ENCODE measurements at places on chromosomes 12 and 14.

- no peak for DNase-seq
Observed at GRCh38 chr12:108033090-108033489, 96.0 kb upstream of the WSCD2 start.

DNA sequence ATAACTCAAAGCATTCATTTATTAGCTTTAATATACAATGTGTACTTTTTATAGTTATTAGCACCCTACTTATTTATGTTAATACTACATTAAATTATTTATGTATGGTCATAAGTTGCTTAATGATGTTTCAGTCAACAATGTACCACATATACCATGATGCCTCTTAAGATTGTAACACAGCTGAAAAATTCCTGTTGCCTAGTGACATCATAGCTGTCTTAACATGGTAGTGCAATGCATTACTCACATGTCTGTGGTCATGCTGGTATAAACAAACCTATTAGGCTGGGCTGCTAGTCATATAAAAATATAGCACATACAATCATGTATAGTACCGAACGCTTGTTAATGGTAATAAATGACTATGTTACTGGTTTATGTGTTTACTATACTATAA lies 120.4 kb downstream of the ANO6 start:
- DNase-seq = no peak

DNA sequence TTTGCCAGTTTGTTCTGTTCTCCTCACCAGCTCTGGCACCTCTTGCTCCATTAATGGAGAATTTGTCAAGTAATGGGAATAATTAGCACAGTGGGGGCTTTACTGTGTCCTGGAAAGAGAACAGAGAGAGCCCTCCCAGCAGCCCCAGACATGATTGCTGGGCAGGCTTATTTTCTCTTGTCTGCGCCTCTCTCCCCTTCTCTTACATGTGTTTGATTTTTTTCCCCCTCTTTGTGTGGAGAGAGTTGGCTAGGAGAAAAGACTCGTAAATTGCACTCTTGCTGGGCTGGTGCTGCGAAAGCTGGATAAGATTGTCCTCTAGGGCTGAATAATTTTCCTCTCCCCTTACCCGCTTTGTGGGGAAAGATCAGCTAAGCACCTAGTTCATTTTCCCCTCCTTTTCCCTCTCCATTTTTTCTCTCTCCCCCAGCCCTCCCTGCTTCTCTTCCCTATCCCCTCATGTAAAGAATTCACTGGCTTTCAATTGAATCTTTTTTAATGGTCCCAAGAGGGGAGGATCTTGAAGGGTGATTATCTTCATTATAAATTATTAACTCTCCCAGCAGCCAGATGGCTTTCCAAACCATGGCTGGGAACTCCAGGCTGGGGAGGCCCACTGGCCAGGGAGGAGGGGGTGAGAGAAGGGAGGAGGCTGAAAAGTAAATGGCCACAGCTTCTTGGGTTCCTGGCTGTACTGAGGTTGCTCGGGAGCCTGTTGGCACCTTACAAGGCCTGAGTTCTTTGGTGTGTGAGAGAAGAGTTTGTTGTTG lies 62.2 kb downstream of the NRXN3 start:
- no peak for DNase-seq

GRCh38 chr12:62400135-62400534 lies 66.5 kb upstream of the MON2 start:
- DNase-seq = no peak

- DNase-seq = no peak
Observed at GRCh38 chr12:4051596-4051995, 178.4 kb upstream of the PARP11 start.

DNA sequence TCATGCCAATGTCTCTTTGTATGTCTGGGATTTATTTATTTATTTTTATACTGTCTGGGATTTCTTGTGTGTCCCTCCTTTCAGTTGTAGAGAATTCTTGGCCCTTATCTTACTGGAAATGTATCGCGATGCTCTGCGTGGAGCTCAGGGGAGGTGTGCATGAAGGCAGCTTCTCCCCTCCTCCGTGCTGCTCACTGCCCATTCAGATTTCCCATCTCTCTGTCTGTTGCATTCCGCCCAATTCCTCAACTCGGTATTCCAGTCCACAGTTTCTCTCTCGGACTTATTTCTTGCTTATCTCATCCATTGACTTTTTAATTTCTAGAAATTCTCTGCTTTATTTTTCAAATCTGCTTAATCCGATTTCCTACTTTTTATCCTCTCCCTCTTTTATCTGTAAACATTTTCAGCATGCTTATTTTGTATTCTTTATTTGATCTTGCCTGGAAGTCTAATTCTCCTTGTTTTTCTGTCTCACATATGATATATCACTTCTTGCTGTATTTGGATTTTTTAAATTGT lies 93.2 kb downstream of the FBXW8 start:
- DNase-seq = no peak

DNA sequence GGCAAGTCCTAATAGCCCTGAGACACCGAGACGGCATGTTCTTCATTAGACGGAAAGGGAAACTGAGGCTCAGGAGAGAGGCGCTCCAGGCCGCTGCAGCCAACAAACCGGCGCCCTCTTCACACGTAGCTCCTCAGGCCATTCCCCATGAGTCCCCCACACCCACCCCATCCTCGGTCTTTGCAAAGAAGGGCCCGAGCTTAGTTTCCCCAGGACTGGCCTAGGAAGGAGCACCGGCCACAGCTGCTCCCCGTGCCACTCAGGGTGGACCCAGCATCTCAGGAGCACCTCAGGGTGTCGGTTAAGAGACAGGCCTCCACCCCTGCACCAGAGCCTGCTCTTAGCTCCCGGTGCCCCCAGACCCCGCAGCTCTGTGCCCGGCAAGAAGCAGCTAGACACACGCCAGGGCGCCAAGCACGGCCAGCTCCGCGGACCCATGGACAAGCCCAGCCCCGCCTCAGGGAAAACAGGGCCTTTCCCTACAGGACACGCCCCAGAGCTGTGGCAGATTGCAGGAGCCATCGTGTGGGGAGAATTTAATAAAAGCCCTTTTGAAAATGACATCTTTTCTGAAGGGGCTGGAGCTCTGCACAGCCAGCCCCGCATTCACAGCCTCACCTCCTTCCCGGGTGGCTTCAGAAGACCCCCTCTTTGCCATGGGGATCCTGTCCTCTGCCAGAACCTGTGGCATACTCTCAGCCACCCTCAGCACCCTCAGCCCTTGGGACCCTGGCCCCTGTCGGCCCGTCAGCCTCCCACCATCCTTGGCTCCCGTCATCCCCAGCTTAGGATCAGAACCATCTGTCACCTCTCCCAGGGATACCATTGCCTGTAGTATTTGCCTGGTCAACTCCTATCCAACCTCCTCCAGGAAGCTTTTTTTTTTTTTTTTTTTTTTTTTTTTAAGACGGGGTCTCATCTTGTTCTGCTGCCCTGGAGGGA lies 59.7 kb downstream of the LGMN start:
- no peak for DNase-seq

- no peak for DNase-seq
Observed at GRCh38 chr14:57760896-57761295, 105.0 kb downstream of the SLC35F4 start.

- DNase-seq = no peak
Observed at GRCh38 chr12:33770652-33771051, 251.6 kb upstream of the ALG10 start.

- no peak for DNase-seq
Observed at GRCh38 chr12:60112763-60113162, 516.9 kb downstream of the SLC16A7 start.
